Activated CD4-positive, alpha-beta T cell treated with anti-CD3 and anti-CD28 coated beads, Interleukin-2, amount 50 U/mL, for 48 hours (primary cell): ENCODE measurements at places on chromosomes 5 and 9.
A peak's percentile ranks its signal among the peaks of the same experiment; 100 is the strongest.

DNA sequence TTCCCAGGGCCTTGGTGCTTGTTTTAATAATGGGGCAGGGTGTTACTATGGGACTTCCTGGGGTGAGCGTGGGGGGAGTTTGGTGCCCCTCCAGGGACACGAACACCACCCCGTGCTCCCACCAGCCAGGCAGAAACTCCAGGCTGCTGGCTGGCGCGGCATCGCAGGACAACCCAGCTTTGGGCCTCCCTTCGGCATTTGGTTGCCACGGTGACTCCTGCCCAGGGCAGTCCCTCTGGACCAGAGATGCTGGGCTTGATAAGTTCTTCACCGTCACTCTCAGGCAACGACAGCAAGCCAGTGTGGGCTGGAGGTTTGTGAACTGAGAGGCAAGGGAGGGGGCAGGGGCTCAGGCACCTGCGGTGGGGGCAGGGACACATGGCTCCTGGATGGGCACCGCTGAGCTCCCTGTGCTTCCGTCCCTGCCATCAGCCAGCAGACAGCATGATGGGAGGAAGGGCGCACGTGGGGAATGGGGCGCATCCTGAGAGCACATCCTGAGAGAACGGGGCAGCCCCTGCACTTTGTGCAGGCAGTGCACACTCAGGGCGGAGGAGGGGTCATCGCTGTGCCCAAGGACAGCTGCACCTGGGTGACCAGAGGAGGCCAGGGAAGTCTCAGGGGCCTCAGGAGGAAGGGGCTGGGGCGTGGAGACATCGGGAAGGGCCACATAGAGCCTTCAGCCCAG lies 116.4 kb downstream of the RXRA start:
- no peak for DNase-seq

GRCh38 chr5:178381921-178382695 lies 149.5 kb upstream of the PHYKPL start:
- DNase-seq = no peak

- DNase-seq = no peak
Observed at GRCh38 chr5:167049771-167050567, 1241.5 kb upstream of the WWC1 start.

GRCh38 chr5:531101-531748 lies 7.0 kb upstream of the SLC9A3 start:
- no peak for DNase-seq

- DNase-seq = no peak
Observed at GRCh38 chr5:9572246-9572645, 26.4 kb upstream of the SEMA5A start.

GRCh38 chr5:178839319-178839704 lies 20.4 kb upstream of the ZNF354B start:
- peak; percentile 60 for DNase-seq

DNA sequence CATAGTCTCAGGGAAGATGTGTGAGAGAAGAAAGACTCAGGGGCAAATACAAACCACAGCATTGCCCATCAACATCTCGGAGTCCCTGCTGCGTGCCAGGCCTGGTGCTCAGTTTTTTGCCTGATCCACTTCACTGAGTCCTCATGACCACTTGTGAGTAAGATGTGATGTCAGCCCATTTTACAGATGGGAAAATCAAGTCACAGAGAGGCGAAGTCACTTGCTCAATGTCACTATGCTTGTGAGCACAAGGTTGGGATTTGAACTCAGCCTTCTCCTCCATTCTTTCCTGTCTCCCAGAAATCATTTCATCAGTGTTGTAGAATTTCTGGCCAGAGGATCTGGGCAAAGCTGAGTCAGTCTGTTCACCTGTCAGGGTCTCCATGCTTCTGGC lies 34.6 kb upstream of the PSD2 start:
- no peak for DNase-seq

DNA sequence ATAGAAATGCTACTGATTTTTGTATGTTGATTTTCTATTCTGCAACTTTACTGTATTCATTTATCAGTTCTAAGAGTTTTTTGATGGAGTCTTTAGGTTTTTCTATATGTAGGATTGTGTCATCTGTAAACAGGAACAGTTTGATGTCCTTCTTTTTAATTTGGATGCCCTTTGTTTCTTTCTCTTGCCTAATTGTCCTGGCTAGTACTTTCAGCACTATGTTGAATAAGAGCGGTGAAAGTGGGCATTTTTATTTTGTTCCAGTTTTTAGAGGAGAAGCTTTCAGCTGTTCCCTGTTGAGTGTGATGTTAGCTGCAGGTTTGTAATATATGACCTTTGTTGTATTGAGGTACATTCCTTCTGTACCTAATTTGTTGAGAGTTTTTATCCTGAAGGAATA lies 13.3 kb downstream of the HSD17B4 start:
- no peak for DNase-seq

DNA sequence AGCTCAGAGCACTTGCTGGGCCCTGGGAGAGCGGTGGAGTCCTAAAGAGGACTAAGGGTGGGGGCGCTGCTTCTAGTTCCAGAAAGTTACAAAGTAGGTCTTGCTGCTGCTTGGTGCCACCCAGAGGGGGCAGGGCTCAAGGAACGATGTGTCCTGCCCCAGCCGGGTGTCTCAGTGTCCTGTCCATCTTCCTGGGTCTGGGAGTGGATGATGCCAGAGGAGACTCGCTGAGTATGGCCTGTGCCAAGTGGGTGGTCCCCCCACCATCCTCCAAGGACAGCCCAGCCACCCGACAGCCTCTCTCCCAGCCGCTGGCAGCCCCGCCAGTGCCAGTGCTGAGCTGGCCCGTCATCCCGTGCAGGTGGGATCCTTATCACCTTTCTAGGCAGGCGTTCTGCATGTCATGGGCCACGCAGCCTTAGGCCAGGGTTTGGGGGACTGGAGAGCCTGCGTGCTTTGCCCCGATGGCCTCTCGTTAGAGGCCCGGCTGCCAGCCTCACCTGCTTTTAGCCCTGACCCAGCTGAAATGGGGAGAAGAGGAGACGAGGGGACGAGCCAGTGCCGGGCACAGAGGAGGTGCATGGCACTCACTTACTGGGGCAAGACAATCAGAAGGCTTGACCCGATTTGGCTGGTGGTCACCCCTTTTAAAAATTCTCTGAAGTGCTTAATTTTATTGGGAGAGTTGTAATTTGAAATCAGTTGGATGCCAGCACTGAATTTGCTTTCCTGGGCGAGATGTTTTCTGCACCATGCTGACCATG lies 5.6 kb downstream of the WNK2 start:
- DNase-seq = no peak

- no peak for DNase-seq
Observed at GRCh38 chr5:63131626-63132285, 553.1 kb downstream of the LRRC70 start.

GRCh38 chr9:135961811-135962695 lies 880 bp upstream of the UBAC1 start:
- DNase-seq = no peak

GRCh38 chr5:160398806-160399205 lies 1.0 kb downstream of the FAM200C start:
- DNase-seq = no peak

- DNase-seq = no peak
Observed at GRCh38 chr5:150764530-150764929, 5.7 kb upstream of the DCTN4 start.

DNA sequence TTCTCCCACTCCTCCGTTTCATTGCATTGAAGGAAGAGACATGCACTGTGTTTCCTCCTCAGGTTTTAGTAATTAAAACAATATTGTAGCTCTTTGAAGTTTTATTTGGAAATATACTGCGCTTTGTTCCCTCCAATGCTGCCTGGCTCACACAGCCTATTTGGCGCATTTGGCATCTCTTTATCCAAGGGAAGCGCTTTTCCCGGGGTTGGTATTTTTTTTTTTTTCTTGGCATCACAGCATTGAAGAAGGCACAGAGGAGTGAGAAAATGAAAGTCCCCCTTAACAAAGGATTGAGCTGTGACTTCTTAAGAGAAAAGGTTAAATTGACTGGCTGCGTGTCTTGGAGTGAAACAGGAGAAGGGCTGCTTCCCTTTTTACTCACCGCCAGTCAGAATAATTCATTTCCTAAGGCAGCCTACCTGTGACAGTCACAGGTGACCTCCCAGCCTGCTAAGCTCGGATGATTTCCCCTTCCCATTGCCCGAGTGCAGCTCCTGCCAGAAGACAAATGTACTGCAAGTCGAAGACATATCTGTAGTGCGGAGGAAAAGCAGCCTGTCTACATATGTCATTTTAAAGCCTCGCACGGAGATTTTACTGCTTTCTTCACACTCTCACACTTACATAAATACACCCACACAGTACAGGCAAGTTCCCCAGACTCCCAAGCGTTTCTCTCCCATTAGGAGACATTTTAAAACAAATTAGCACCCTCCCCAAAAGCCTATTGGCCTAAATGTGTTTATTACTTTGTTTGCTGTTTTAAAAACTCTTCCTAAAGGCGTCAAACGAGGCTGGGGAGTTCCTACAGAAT lies 665.5 kb upstream of the ZNF608 start:
- no peak for DNase-seq

- DNase-seq = no peak
Observed at GRCh38 chr9:93592008-93592642, 15.7 kb downstream of the PHF2 start.

- DNase-seq = no peak
Observed at GRCh38 chr5:154962494-154962893, 21.6 kb downstream of the MRPL22 start.

DNA sequence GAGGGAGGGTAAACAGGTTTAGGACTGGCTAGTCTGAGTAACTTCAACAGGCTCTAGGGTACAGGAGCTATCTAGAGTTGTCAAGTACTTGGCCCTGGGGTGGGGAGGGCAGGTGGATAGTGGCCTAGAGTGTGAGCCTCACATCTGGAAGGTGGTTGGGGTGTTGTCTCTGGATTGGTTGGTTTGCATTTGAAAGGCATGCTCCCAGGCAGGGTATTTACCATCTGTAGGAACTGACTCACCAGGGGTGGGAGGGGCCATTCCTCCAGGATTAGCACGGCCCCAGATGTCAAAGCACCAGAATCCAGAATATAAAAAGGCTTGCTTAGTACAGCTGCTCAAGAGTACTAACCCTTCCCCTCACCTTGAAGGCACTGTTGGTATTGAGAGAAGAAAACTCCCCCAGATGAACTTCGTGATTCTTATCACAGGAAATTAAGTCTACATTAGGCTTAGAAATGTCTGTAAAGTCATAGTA lies 193.3 kb downstream of the NTRK2 start:
- DNase-seq = no peak

GRCh38 chr5:181044662-181045305 lies 4.7 kb downstream of the BTNL9 start:
- DNase-seq = no peak

DNA sequence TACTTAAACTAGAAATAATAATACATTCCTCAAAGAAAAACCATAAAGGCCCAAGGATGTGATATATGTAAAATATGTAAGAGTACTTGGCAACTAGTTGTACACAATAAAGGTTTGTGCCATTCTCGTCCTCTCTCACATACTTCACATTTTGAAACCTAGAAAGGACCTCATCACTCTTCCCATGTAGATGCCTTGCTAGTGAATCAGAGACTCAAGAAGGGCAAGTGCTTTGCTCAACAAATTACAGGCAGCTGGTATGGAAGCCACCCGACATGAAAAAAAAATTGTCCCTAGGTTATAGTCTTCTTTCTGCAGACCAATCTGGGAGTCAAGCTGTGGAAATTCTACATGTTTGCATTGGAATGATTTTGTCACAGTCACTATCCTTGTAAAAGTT lies 31.7 kb downstream of the ADRB2 start:
- DNase-seq = no peak

DNA sequence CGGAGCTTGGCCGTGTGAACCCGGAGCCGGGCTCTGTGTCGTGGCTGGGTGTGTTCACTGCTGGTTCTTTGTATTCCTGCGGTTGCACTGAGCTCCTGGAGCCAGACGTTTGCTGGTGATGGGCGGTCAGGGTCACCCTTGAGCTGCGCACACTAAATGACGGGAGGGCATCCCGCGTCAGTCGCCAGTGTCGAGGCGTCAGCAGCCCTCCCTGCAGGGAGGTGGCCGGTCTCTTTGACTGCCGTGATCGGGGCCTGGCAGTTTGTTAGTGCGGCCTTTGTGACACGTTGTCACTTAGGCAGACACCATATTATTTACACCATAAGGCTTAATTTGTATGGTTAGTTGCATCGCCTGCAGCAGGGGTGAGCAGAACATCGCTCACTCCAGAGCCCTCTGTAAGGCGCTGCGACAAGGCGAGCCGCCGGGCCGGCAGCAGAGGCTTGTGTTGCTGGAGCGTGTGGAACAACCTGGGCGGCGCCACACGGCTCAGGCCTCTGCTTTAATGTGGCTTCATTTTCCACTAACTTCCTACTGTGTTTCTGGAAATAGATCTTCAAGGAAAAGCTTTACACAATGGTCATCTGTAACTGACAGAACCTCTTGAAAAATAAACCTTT lies 8.3 kb downstream of the NDUFS6 start:
- DNase-seq = no peak

- DNase-seq = no peak
Observed at GRCh38 chr5:81638471-81638870, 112.4 kb downstream of the SSBP2 start.

DNA sequence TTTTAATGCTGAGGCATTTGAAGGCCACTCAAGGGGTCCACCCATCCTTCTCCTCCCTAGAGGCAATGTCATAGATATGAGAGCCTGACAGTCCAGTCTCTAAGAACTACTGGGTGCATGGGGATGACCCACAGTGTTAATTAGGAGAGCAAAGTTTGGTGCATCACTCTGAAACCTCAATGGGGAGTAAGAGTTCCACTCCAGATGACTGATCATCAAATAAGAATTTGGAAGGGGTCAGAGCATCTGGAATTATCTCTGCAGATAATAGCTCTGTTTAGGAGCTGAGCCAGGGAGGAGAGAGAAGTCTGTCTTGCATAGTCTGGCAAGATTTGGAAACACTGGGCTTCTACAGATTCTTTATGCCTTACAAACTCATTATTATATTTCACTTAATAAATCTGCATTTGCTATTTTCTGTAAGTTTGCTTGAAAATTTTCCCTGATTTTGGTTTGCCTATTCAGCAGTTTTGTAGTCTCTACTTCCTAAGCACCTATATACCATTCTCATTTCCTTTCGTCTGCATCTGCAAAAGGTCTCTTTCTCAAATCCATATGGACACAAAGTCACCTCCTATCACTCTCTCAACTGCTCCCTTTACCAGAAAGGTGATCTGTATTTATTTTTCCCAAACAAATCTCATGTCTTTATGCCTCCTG lies 27.7 kb downstream of the FGF10 start:
- DNase-seq = no peak

DNA sequence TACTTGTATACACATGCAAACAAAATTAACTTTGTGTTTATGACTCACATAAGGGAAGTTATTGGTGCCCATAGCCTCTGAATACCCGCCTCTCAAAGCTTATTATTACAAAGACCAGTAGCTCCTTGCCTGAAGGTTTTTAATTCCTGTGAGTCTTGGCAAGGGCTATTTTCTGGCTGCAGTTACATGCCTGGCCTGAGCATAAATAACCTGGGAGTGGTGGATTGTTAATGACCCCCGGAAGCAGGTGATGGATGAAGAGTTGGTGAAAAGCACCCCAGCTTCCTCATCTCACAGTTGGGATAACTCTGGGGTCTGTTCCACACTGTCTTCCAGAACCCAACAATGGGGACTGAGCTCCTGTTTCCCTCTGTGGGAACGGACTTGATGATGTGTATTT lies 594.5 kb downstream of the PDE4D start:
- DNase-seq = no peak
